ENCODE measurements at places on chromosomes 3 and 15.

DNA sequence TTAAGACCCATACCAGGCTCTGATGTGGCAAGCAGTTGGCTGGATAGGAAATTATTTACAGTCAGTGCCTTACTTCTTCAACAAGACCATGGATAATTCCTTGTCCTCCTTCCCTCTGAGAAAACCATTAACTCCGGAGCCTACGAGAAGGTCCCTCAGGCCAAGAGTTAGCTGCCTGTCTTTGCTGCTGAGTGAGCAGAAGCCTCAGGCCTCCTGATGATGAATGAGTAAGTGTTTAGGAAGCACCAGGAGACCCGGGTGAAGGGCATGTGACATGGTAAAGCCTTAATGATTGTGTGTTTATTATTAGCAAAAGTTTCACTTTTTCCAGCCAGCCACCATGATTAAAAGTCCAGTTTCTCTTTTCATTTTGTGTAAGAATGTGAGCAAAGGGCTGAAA is 174.9 kb upstream of the TOPAZ1 start:
- peak; percentile 23 for DNase-seq

DNA sequence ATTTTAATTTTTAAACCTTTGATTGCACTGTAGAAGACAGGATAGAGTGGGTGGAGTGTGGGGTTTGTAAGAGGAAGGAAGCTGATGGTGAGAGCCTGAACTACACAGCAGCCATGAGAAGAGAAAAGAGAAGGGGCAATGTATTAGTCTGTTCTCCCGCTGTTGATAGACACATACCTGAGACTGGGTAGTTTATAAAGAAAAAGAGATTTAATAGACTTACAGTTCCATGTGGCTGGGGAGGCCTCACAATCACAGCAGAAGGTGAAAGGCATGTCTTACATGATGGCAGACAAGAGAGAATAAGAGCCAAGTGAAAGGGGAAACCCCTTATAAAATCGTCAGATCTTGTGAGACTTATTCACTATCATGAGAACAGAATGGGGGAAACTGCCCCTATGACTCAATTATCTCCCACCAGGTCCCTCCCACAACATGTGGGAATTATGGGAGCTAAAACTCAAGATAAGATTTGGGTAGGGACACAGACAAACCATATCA is 37.3 kb downstream of the STARD5 start:
- DNase-seq: peak; percentile 8

DNA sequence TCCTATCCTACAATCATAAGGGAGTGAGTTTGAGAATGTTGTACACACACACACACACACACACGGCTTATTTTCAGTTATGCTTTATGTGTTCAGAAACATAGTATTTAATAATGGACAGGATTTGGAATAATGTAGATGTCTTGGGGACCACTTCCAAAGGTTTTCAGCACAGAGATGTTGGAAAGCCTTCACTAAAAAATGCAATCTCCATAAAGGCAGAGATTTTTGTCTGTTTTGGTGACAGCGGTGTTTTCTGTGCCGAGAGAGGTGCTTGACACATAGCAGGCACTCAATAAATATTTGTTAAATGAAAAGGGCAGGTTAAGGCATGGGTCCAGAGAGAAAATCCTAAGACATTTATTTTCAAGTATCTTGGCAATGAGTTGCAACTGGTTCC is 428.2 kb upstream of the RGMA start:
- no peak for DNase-seq

DNA sequence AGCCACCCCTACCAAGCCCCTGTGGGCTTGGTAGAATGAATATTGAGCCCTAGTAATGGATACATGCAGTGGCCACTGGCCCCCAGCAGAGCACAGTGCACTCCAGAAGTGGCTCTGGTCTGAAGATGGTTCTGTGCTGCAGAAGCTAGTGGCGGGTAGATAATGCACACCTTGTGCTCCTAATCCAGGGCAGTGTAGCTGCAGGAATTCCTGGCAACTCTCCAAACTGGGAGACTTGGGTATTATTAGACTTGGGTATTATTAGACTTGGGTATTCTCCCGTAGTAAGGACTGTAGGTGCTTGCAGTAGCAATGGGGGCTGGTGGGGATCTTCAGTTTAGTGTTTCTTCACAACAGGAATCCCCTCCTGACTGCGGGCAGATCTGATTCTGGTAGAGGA is 34.7 kb downstream of the NUSAP1 start:
- no peak for DNase-seq

DNA sequence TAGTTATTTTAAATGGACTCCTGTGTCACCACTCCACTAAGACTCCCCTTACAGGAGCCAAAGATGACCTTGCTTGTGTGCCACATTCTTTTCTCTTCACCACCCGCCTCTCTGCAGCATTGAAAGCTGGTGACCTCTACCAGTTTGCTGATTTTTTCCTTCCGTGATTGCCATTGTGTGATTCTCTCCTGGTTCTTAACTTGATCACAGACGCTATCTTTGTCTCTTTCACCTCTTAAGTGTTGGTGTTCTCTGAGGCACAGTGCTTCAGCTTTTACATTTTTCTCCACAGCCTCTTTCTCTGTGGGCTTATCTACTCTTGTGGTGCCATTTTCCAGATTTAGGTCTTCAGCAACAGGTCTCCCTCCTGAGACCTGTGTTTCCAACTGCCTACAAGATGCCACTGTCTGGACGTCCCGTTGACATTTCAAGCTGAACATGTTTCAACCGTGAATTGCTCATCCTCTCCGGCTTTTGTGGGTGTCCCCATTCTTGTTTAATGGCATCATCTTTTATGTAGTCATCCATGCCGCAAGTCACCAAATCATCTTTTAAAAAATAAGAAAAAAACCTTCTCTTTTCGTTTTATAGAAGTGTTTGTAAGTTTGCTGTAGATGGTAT is 26.5 kb downstream of the IQGAP1 start:
- no peak for DNase-seq

DNA sequence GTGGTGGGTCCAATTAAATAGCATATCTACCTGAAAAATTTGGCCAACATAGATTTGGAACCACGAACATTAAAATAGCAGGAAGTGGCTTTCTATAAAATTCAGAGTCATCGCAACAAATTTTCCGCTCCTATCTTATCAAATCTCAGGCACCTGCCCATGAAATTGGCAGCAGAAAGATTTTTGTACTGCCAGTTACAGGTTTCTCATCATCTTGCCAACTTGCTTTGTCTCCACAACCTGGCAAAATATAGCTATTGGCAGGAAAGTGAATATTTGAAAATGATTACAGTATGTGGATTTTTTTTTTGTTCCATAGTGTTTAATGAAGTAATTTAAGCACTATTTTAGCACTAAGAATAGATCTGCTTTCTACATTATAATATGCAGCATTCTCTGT is 161.6 kb upstream of the LRRC3B start:
- DNase-seq: no peak

DNA sequence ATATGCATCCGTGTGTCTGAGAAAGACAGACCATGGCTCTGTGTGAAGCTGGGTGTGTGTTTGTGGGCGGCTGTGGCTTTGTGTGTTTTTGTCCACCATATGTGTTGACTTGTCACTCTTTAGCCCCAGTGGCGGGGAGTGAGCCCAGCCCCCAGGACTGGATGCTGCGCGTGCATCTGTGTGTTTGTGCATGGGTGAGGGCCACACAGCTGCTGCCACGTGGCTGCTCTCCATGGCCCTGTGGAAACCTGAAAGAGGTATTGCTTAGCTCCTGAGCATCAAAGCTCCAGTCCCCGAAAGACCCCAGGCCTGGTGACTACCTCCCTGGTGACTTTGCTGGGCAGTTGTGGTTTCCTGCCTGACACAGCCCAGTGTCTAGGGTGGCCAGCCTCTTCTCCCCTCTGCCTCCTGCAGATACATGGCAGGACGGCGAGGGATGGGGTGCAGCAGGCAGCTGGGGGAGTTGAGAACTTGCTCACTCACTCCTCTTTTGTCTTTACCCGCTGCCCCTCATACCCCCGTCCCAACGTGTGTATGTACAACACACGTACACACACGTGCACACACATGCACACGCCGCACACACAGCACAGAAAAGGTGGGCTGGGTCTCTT is 6.5 kb downstream of the EPHB3 start:
- DNase-seq: no peak

DNA sequence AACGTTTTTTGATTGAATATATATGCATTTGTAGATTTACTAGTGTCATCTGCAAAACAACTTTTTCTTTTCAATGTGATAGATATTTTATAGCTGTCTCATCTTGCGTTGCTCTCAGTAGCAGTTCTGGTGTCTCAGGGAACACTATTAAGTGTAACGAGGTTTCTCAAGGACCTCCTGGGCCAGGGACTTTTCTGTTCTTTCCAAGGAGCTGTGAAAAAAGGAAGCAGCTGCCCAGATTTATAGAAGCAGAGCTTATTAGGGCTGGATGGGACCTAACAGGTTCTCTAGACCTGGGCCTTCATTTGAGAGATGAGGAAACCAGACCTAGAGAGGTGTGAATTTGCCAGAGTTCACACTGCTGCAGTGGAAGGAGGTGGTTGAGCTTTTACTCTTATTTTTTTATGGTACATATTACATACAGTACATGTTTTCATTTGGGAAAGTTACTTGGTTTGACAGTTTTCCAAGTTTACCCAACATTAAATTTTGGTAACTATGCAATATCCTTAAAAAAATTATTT is 16.1 kb downstream of the MAP2K1 start:
- no peak for DNase-seq

GRCh38 chr3:178078953-178079352 is 457.3 kb upstream of the KCNMB2 start:
- no peak for DNase-seq

- DNase-seq: peak; percentile 91
Measured at GRCh38 chr3:44439499-44440295, 37.8 kb downstream of the ZNF445 start.

DNA sequence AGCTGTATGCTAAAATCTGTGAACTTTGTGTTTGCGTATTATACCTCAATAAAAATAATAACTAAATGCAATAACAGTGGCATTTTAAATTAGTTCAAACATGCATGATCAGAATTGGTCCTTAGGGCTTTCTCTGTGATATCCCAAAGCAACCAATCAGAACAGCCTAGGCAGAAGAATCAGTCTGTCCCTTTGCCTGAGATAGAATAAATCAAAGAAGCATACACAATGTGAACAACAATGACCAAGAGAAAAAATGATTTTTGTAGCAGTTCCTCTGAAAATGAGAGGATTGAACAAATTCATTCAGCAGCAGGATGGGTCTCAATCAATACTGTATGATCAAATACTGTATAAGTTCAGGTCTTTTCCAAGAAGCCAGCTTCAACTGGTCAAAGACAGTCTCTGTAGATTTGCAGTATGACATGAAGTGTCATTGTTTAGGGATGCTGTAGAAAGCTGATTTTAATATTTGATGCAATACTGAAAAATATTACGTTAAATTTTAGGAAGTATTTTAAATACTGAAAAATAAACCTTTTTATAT is 1071.6 kb downstream of the AGBL1 start:
- no peak for DNase-seq

DNA sequence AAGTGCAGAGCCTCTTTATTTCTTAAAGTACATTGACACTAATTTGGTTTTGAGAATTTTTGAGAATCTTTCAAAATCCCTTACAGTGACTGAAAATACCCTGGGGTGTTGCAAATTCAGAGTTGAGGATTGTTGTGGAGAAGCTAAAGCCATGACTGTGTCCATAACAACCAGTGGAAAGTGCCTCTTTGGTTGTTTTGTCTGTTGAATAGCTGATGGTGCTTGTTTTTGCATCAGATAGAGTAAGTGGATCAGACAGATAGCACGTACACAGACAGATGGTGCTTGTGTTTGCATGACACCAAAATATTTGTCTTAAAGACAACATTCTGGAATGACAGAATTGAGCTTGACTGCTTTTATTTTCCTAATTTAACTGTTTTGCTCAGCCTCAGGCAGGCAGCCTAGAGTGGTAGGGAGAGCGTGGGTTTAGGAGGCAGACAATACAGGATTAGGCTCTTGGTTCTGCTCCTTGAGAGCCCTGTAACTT is 265.0 kb downstream of the IL20RB start:
- no peak for DNase-seq

DNA sequence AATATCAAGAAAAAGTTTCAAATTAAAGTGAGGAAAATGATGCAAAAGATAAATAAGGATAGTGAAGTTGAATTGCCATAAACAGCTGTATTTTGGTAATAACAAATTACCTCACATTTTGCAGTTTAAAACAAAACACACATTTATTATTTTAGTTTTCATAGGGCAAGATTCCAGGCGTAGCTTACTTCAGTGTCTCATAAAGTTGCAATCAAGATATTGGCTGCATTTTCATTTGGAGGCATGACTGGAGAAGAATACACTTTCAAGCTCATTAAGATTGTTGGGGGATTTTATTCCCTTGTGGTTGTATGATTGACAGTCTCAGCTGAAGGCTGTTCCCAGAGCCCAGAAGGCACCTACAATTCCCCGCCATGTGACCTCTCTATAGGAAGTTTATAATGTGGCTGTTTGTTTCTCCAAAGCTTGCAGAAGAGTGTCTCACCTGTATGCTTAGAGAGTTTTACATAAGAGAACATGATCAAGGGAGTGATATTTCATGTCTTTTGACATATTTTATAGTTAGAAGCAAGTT is 151.4 kb downstream of the OTOL1 start:
- DNase-seq: no peak

- no peak for DNase-seq
Measured at GRCh38 chr3:62035402-62036057, 337.8 kb downstream of the FEZF2 start.

Measured in lower leg skin (tissue), 4 donors.